ENCODE measurements at places on chromosomes 11 and 22.

DNA sequence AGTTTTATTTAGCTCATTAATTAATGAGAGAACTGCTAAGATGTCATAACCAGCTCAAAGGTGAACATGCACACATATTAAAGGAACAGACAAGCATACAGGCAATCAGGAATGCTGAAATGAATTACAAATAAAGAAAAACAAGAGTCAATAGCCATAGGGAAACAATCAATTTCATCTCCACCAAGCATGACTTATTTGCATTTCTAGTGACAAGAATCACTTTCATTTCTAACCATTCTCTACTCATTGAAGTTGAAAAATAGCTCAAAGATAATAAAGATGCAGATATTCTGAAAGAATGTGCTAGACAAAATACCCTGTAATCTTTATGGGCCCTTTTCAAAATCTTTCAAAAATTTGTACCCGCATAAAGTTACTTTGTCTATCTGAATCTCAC is 23.2 kb downstream of the ISX start:
- DNase-seq: no peak

GRCh38 chr11:36402568-36403170 is 106.6 kb downstream of the PRR5L start:
- DNase-seq: no peak

GRCh38 chr11:128398517-128399250 is 188.7 kb downstream of the ETS1 start:
- no peak for DNase-seq

DNA sequence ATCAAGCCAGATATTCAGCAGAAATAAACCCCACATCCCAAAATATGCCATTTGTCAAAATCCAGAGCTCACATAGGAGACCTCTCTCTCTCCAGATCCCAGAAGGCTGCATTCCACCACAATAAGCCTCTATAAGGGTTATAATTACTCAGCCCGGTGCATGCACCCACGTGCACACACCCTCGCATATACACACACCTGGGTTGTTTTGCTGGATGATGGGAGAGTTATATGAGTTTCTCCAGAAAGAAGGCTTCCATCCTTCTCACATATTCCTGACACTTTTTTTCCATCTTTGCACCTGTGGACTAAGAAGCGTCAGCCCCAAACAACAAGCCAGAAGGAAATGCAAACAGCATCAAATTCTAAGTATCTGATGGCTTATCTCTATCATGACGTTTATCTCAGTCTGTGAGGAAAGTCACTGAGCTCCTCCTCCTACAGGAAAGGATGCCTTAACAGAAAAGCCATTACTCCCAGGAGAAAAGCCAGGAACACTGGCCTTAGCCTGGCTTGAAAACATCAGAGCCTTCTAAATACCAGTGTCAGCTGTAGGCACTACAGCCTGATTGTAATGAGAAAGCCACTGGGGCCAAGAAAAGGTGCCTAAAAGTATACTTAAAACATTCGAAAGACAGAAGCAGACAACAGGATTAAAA is 253.2 kb downstream of the LARGE1 start:
- no peak for DNase-seq

Measured in Right ventricle myocardium superior (tissue), 1 donor.